ENCODE measurements at places on chromosomes 1 and 21.

DNA sequence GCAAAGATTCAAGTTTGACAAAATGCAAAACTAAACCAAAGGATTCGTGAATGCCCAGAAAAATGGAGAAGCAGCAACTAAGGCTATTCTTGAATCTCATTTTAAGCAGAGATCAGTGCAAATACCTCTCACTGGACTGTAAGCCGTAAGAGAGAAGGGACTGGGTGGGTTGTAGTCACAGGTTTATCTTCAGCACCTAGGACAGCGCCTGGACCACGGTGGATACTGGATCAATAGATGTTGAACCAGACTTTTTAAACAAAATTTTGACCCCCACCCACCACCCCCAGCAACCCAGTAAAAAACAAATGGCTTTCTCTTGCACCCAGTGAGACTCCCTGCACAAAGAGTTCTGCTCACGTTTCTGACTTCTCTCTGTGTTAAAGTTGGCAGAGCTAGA, 347.1 kb downstream of the AJAP1 start:
- no peak for DNase-seq

DNA sequence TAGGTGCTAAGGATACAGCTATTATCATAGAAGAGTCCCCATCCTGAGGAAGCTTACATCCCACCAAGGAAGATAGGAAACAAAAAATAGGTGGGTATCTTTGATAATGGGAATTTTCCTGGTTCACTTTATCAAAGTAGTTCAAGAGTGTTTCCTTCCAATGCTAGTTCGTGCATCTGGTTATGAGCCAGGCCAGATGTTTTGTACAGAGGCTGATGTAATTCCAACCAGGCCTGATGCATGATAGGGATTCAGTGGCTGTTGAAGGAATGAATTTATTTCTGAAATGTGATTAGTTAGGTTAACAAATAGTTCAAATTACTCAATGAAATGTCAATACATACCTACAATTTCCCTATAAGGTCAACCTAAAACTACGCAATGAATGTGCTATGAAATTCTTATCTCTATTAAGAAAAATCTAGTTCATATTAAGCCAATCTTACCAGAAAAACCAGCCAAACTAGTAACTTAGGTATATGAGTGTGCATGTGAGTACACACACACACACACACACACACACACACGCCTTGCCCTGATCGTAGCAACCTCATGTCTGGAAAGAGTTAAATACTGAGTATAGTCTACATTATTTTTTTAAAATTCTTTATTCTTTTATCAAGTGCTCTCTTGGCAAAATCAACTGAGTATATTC, 9.5 kb upstream of the ZBTB18 start:
- DNase-seq: no peak

GRCh38 chr1:78650114-78650660, 556 bp downstream of the IFI44 start:
- peak; percentile 22 for DNase-seq

DNA sequence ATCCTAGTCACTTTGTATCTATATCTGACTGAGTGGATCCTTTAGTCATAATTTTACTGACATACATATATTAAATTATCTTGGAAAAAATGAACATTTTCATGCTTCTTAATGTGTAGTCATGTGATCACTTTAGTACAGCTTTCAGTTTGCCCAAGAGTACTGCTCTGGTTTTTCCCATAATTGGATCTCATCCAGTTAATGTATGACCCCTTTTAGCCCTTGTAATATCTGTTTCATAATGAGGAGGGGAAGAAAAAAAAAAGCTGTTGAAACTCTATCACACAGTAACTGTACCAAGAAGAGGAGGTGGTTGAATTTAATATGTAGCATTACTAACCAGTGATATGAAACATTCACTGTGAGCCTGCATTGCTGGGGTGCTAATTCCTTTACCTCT, 328.7 kb downstream of the PTPRC start:
- DNase-seq: no peak

- DNase-seq: peak; percentile 19
These were observed 206.3 kb downstream of the FOXD2 start for GRCh38 chr1:47644212-47644573.

DNA sequence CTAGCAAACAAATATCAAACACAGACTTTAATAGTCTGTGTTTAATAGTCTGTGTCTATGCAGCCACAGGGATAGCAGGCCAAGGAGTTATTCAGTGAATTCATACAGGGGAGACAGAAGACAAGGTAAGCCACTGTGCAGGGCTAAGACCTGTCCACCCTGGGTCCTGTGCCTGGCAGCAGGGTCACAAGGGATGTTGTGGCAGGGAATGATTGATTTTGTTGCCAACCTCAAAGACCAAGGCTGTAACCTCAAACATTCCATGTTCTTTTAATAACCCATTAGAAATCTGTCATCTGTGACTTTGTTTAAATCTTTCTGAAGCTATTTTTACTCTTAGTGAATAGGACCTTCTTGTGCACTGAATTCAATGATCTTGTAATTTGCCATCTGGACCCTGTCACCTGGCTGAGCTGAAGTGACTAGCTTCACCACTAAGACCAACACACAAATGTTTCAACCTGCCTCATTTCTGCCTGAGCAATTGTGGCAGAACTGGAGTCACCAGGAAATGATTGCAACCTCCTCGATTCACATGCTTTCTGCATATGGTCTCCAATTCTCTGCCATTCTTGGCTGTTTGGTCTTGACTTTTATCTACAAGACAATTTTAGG, 154.2 kb downstream of the ASTN1 start:
- no peak for DNase-seq

DNA sequence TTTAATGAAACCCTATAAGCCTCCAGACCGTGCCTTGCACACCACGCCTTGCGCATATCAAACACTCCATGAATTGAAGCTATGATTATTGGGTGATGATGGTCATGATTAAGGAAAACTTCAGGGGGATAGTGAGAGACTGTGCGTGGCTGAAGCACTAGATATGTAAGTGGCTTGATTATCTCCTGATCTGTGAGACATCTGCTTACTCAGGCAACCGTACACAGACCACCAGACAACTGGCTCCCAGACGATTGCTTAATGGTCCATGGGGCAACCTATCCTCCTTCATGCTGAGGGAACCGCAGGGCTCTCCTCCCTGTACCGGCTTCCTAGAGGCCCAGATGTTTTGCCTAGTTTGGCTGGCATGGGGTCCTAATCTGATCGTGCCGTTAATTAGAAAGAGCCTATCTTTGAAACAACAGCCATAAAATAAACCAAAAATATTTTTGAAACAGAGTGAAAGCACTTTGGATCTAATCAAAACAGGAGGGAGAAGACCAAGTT, 51.6 kb downstream of the IRF2BP2 start:
- DNase-seq: peak; percentile 59

DNA sequence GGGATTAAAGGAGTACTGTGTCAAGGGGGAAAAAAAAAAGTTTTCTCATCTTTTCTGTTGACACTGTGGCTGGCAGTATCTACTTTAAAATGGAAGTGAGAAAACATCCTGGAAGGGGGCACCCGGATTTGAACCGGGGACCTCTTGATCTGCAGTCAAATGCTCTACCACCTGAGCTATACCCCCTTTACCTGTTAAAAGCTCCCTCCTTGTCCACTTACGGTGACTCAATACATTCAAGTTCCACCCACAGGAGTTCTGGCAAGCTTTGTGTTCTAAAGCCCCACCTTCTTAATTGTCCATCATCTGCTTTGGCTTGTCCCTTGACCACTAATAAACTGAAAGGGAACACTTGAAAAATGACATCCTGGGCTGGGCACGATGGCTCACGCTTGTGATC, 68.2 kb downstream of the FNBP1L start:
- no peak for DNase-seq

- no peak for DNase-seq
These were observed 54.9 kb upstream of the ENAH start for GRCh38 chr1:225707824-225708223.

DNA sequence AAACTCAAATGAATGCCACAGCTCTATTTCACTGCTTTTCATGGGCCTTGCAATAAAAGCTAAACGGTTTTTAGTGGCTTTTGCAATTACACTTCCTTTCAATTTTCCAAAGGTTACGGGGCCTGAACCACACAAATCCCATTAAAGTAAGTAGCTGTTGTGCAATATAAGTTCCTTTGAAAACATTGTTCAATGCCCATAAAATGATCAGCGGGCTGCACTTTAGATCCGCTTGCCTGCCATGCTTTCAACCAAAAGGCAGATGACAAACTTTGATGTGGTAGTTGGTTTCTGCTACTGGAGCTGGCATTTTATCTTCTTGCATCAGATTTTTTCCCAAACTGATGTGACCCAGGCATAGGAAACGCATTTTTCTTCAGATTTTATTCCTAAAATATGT, 50.2 kb downstream of the PRRX1 start:
- peak; percentile 58 for DNase-seq

DNA sequence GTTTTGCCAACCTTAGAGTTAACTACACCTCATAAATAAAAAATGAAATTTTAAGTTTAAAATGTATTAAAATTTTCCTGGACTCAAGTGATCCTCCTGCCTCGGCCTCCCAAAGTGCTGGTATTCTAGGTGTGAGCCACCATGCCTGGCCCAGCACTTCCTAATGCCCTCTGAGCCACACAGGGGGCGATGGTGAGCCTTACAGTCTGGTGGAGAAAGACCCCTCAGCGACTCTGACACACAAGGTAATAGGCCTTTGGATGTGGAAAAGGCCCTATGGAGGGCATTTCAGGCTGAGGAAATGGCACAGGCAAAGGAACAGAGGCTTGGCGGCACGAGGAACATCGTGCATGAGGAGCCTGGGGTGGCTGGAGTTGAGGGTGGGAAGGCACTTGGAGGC, 6.7 kb downstream of the CITED4 start:
- DNase-seq: no peak

DNA sequence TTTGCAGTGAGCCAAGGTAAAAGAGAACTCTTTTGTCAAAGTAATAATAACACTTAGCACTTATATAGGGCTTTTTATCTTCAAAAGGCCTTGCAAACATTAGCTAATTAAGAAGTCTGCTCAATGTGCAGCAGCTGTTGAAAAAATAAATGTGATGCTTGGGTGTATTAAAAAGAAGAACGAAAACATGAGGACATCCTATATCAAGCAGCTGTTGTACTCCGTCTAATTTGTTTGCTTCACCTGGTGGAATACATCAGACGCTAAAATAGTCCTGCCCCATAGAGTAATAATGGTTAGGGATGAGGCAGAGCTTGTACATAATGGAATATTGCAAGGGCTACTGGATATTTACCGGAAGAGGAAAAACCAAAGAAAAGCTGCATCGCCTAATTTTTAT, 299.5 kb downstream of the ST6GALNAC3 start:
- DNase-seq: no peak

GRCh38 chr21:39715804-39716397, 29.1 kb upstream of the IGSF5 start:
- DNase-seq: peak; percentile 48

DNA sequence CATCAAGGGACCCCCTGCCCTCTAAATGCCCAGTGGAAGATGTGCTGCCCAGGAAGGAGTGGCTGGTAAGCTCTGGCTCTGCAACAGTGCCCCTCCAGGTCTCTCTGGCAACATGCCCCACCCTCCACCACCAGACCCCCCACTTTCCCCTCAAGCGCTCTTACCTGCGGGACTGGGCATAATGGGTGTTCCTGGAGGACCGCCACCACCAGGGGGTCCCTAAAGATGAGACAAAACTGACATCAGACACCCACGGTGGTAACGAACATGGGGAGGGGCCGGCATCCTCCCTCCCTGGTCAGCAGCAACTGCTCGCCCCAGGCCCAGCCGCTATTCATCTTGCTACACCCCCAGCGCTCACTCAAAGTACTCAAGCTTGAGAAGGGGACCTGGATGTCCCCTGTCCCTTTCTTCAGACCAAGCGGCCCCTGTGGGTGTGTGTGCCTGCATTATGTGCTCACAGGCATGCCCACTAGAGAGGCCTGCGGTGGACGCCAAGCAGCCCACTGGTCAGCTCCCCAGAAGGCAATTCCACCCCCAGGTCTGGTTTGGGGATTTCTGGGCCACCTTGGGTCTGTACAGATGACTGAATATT, 40.9 kb downstream of the MRPL37 start:
- DNase-seq: no peak

DNA sequence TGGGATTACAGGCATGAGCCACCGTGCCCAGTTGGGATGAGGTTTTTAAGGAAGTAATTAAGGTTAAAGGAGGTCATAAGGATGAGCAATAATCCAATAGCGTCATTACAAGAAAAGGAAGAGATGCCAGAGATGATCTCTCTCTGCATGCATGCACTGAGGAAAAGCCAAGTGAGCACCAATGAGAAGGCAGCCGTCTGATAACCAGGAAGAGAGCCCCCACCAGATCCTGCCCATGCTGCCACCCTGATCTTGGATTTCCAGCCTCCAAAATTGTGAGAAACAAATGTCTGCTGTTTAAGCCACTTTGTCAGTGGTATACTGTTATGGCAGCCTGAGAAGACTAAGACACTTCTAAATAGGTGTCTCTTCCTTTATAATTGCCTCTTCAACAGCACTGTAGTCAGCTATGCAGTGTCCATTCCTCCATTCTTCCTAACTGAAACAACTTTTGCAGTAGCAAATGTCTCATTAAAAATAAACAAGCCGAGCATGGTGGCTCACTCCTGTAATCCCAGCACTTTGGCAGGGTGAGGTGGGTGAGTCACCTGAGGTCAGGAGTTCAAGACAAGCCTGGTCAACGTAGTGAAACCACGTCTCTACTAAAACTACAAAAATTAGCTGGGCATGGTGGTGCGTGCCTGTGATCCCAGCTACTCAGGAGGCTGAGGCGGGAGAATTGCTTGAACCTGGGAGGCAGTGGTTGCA, 216.2 kb upstream of the RUNX1 start:
- DNase-seq: peak; percentile 49

DNA sequence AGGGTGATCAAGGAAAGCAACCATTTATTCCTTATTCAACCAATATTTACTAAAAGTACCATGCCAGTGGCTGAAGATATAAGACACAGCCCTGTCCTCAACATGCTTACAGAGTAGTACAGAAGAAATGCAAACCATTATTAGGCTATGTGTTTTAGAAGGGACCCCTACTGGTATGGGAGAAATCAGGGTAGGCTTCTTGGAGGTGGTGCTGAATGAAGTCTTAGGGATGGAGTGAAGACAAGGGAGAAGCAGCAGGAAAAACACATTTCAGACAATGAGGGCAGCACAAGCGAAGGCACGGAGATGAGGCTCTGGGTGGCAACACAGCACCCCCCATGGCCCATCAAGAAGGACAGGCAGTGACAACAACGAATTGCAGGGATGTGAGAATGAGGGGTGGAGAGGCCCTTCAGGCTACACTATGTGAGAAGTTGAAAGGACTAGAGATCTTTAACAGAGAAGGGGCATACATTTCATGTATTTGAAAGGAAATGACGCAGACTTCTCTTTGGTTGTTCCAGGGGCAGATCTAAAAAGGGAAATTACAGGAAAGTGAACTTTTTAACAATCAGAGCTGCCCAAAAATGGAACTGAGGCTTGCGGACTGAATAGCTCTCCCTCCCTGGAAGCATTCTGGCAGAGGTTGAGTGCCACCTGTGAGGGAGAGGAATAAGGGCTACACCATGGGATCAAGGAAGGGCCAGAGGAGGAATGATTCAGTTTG, 16.8 kb upstream of the CD58 start:
- DNase-seq: no peak

DNA sequence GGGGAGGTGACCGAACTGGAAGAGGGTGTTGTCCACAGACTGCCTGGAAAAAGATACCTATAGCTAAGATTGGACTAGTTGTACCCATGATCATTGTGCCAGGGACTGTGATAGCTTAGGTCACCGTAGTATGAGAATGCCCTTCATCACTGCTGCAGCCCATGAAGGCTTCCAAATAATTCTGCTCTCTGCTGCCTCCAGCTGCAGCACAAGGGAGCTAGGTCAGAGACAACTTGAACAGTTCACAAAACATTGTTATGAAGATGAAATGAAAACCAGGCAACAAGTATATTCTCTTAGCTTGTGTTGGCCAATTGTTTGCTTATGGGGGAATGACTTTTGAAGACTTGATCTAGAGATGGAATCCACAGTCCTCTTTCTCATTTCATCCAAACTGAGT, 246.7 kb downstream of the MRPL39 start:
- DNase-seq: no peak

Data from fibroblast of skin of right quadriceps (primary cell).